ENCODE measurements at places on chromosomes 5 and 9.

DNA sequence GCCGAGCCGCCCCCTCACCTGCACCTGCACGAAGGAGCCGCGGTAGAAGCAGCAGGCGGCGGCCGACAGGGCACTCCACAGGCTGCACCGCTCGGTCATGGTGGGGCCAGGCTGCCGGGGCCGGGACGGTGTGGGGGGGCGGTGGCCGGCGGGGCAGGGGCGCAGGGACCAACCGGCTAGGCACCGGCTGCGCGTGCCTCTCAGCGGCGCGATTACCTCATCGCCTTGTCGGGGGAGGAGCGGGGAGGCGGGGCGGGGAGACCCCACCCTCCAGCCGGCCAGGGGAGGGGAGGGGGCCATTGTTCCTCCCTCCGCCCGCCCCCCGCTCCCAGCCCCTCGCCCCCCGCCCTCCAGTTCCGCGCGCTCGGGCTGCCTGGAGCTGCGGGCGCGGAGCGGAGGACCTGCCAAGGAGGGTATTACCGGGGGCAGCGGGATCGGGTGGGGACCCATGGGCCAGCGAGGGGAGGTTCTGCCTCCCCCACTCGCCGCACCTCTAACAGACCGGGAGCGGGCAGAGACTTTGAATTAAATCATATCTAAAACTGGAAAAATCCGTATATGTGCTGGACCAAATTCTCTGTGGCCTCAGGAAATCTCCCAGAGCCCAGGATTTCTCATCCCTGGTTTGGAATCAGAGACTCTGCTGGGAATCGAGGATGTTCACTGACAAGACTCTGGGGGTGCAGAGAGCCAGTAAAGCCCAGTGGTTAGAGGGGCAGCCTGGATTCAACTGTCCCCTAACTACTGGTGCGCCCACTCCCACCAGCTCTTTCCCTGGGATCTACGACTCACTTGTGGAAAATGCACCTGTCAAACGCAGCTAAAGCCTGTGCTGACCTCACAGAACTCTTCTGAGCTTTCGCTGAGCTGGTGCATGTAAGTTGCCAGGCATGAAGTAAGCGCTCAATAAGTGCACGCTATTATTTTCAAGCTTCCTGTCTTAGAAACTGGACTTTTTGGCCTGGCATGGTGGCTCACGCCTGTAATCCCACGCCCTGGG lies 20.3 kb upstream of the TOR2A start:
- no peak for DNase-seq

- DNase-seq, result no peak
These were observed 129.2 kb upstream of the PHYKPL start for GRCh38 chr5:178361657-178362445.

GRCh38 chr5:85143138-85143537 lies 758.5 kb upstream of the EDIL3 start:
- DNase-seq, result no peak

DNA sequence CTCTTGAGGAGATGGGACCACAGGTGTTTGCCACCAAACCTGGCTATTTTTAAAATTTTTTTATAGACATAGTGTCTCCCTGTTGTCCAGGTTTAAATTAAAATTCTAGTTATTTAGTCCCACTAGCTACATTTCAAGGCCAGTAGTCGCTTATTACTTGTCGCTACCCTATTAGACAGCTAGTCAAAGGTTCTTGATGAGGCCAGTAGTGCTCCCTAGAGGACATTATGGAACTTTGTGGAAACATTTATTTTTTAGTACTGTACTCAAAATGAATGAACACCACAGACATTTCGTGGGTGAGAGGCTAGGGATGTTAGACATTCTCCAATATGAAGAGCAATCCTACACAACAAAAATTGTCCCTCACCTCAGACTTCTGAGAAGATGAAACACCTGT lies 14.4 kb upstream of the GRXCR2 start:
- no peak for DNase-seq

DNA sequence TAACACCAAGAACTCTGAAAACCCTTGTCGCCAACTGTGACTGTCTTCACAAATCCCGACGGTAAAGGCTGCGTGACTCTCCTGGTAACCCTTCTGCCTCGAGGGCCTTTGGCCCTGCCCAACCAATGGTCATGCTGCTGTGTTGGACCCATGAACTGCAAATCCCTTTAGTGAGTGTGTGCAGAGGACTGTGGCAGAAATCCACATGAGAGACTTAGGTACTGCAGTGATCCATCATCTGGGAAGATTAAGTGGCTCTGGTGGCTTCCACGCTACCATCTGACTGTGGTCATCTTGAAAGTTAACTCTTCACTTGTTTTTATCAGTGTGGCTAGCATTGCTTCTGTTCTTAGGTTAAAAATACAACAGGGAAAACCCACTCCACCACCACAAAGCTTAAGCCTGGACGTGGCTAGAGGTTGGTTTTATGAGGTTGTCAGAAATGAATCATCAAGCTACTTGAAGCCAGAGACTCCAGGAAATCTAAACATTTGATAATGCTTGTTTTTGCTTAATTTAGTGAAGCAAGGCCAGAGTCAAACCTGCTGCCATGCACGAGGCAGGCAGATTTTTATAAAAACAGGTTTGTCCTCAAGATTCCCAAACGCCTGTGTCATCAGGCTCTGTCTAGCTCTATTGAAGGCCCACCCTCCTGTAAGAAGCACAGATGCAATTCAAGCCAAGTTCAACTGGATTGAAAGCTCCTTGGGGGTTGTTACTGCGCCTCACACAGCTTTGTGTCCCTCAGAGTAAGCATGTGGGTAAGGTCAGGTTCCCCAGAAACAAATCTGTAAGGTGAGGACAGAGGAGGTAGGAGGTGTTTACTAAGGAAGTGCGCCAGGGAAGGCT lies 52.7 kb upstream of the ERCC6L2 start:
- DNase-seq, result no peak

DNA sequence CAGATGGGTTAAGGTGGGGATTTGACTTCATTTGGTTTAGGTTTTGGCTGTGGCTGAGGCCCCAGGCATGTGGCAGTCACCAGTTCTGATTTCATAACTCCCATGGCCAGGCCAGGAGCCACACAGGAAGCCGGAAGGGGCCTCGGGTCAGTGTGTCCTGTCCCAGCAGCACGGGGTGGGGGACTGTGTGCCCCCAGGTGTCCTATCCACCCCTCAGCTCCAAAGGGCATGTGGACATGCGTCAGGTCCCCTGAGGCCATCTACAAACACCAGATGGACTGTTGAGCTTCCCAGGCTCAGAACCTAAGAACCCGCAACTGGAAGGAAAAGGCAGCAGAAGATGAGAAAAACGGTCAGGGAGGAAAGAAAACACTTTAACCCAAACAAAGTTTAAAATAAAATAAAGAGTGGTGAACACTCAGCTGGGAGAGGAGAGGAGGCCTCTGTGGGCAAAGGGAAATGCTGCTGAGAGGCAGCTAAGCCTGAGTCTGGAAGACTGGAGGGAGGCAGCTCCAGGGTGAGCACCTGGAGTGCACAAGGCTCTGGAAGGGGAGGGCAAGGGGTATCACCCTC lies 260.8 kb downstream of the AUH start:
- DNase-seq, result no peak

DNA sequence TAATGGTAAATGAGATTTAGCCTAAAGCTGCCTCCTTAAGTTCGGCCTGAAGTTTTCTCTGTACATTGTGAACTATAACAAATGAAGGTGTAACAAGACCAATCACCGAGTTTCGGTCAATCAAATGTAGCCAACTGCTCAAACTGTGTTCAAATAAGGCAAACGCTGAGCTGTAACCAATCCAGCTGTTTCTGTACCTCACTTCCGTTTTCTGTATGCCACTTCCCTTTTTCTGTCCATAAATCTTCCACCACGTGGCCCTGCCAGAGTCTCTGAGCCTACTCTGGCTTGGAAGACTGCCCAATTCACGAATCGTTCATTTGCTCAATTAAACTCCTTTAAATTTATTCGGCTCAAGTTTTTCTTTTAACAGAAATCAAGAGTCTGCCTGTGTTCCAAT lies 193.5 kb upstream of the KLF9 start:
- DNase-seq, result no peak

- no peak for DNase-seq
These were observed 28.8 kb downstream of the SLC46A2 start for GRCh38 chr9:112861638-112862555.

DNA sequence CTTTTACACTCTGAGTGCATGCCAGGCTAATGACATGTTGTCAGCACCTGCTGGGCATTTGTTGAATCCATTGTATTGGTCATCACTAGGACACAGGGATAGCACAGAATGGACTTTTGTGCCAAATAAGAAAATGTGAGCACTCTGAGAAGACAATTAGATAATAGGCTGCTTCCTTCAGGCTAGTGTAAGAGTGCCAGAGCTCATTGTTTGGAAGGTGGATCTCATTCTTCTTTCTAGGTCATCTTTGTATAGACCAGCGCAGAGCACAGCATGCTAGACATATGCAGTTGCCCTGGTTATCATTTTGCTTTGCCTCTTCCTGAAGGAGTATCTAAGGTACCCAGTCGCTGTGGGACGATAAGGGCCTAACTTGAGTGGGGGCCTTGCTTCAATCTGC lies 493.4 kb upstream of the COX7C start:
- DNase-seq, result no peak

DNA sequence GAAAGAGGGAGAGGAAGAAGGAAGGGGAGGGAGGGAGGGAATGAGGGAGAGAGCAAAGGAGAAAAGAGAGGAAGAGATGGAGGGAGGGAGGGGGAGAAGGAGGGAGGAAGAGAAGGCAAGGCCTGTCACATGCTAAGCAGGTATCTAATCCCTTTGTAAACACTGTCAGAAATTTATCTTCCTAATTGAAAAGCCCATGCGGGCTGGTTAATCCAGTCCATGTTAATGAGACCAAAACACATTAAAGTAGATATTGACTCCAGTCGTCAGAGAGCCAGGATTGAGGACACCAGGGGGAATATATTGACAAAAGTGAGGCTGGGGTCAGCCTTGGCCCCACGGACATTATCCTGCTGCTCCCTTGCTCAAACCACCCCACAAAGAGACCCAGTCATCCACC lies 37.4 kb upstream of the ALDH1B1 start:
- DNase-seq, result no peak

DNA sequence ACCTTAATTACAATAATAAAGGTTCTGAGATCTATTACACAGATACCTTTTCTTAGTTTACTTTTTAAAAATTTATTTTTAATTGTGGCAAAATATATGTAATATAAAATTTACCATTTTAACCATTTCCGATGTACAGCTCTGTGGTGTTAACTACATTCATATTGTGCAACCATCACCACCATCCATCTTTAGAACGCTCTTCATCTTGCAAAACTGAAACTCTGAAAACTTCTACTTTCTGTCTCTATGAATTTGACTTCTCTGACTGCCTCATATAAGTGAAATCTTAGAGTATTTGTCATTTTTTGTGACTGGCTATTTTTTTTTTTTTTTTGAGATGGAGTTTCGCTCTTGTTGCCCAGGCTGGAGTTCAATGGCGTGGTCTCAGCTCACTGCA lies 26.8 kb downstream of the WWC1 start:
- DNase-seq, result no peak

DNA sequence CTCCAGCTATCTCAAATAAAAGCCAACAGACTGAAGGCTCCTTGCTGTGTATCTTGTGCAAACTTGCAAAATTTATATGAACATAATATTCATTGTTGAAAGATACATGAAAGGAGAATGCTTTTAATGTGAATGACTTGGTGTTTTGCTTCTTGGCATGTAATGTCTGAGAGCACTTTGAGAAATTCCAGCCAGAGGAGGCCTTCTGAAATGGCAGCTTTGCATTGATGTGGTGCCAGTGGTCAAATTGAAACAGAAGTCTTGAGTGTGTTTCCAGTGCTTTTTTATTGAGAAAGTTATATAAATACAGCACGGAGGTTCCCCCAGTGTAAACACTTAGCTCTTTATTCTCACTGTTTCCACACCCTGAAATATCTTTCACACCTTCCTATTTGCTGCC lies 182.1 kb downstream of the ADCY2 start:
- no peak for DNase-seq

- no peak for DNase-seq
These were observed 10.8 kb downstream of the SLC9A3 start for GRCh38 chr5:513216-514100.

DNA sequence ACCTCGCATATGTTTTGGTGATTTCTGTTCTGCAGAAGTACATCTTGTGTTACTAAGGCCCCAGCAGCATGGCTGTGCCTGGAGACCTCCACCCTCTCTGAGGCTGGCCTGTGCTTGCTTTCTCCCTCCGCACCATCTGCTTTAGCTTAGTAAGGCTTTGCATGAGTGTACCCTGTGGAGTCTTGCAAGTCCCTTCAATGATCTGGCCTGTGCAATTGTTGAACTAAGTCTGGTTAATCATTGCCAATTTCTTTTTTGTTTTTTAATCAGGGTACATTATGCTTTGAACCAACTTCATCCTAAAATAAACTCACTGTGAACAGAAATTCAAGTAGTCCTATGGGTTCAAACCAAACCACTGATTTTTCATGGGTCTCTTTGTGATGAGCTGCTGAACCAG lies 32.3 kb downstream of the ACOT12 start:
- DNase-seq, result no peak

GRCh38 chr5:5490774-5491347 lies 68.4 kb downstream of the ICE1 start:
- no peak for DNase-seq

DNA sequence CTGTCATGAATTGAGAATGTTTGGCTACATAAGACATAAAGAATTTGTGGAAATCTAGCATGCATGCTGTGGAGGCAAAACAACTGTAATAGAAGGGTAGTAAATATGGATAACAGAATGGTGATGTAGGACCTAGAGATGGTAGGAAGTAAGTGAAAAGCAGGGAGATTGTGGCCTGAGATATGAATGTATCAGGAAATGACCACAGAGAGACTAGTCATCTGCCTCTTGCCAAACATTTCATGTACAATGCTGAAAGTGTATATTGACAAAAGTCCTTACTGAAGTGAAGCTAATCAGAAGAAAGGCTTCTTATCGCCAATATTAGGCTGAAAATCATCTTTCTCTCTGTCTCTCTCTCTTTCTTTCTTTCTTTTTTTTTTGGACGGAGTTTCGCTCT lies 873.1 kb upstream of the CTNND2 start:
- DNase-seq, result no peak

- DNase-seq, result no peak
These were observed 14.0 kb upstream of the FAM193B start for GRCh38 chr5:177568326-177568725.

DNA sequence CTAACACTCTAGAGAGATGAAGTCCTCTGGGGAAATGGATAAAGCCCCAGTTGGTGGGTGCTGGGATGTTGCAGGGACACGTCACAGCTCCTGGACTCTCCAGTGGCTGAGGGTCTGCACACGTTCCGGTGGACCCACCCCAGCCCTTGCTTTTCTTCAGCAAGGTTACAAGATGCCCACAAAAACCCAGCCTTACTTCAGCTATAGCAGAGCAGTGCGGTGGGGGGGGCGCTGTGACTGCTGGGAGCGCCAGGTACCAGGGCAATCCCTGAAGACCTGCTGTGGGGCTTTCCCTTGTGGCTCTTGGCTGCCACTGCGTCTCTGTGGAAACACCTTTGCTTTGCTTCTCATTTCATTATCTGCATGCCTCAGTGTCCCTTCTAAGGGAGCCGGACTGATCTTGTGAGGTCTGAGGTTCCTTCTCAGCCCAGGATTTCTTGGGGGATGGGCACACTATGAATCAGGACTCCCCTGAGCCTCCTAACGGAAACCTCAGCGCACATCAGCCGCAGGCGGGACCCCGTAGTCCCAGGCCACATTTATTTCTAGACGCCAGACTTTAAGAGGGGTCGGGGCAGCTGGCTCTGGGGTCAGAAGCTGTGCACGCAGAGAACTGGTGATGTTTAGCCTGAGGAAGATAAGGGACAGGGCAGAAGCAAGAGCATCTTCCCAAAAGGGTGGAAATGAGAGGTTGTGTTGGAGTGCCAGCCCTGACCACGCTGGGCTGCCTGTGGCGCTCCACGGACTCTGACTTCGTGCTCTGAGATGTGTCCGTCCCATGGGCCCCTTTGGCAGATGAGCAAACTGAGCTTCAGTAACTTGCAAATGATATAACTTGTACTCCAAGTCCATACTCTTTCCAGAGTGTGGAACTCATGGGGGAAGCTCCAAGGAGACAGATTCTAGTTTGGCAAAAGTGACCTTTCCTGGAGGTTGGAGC lies 106.8 kb downstream of the WNK2 start:
- no peak for DNase-seq

All from activated T-helper 1 cell treated with anti-CD3 and anti-CD28 coated beads, Interleukin-2, amount 50 U/mL, for 16 hours (primary cell).